Natural killer cell (primary cell): ENCODE measurements at places on chromosomes 2 and 18. TPM values are rescaled to one million over a fixed set of nuclear protein-coding genes. Genes with fewer than 3 reads are reported as not detected.

DNA sequence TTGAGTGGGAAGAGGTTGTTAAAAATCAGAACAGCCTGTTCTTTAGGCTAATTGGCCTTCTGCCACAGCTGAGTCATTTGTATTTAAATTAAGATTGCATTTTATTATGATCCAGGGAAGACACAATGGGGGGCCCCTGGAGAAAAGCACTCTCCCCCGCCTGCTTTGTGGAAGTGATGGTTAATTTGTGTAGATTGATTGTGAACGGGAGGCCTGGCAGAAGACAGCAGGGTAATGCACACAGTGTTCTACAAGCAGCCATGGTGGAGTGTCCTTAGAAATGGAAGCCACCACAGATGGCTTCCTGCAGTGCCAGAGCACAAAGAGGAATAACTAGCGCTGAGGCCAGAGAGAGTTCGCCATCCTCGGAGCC is 19.6 kb downstream of the RAMP1 start:
- peaks cover under 1% of the 10 kb centered on the region for H3K4me1 ChIP-seq
- no peak overlapping the region for H3K27ac ChIP-seq
- H3K4me3 ChIP-seq: no peak overlapping the region
- no peaks in the 10 kb centered on the region for H3K27me3 ChIP-seq
- no peaks in the 10 kb centered on the region for H3K36me3 ChIP-seq

GRCh38 chr2:57880967-57881366 is 165.6 kb upstream of the VRK2 start:
- H3K4me1 ChIP-seq: no peaks in the 10 kb centered on the region
- H3K27ac ChIP-seq: no peak overlapping the region
- no peak for DNase-seq
- H3K4me3 ChIP-seq: no peak overlapping the region
- no peaks in the 10 kb centered on the region for H3K27me3 ChIP-seq

DNA sequence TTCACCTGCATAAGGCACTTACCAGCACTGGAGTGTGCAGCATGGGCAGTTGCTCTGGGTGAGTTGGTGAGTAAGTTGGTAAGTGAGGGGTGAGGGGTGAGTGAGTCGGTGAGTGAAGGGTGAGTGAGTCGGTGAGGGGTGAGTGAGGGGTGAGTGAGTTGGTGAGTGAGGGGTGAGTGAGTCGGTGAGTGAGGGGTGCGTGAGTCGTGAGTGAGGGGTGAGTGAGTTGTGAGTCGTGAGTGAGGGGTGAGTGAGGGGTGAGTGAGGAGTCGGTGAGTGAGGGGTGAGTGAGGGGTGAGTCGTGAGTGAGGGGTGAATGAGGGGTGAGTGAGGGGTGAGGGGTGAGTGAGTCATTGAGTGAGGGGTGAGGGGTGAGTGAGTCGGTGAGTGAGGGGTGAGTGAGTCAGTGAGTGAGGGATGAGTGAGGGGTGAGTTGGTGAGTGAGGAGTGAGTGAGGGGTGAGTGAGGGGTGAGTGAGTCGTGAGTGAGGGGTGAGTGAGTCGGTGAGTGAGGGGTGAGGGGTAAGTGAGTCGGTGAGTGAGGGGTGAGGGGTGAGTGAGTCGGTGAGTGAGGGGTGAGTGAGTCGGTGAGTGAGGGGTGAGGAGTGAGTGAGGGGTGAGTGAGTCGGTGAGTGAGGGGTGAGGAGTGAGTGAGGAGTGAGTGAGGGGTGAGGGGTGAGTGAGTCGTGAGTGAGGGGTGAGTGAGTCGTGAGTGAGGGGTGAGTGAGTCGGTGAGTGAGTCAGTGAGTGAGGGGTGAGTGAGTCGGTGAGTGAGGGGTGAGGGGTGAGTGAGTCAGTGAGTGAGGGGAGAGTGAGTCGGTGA is 17.1 kb downstream of the THAP4 start:
- H3K4me1 ChIP-seq: peaks cover 13% of the 10 kb centered on the region
- H3K27me3 ChIP-seq: no peaks in the 10 kb centered on the region

- H3K27ac ChIP-seq: no peak overlapping the region
- H3K4me3 ChIP-seq: no peak overlapping the region
- no peak for DNase-seq
- no peaks in the 10 kb centered on the region for H3K36me3 ChIP-seq
- H3K4me1 ChIP-seq: no peaks in the 10 kb centered on the region
Measured at GRCh38 chr2:21261591-21261990, 137.8 kb downstream of the TDRD15 start.

DNA sequence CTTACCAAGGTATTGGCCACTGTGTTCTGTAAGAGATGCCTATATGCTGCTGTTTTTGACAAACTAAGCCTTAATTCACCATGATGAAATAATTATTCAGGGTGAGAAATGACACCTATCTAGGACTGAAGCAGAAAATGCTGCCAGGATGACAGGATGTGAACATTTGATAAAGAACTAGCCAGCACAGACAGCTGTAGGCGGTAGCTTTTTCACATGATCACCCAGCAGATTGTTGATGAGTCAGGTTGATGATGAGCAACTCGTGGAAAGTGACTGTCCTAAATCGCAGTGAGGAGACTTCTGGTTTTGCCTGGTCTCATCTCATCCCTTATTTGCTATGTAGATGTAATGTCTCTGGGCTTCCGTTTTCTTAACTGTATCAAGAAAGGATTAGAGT is 144.1 kb downstream of the PRPF40A start:
- no peaks in the 10 kb centered on the region for H3K36me3 ChIP-seq
- DNase-seq: peak; percentile 5
- H3K4me1 ChIP-seq: peaks cover 4% of the 10 kb centered on the region
- no peak overlapping the region for H3K4me3 ChIP-seq
- no peaks in the 10 kb centered on the region for H3K27me3 ChIP-seq

- no peaks in the 10 kb centered on the region for H3K36me3 ChIP-seq
- no peaks in the 10 kb centered on the region for H3K27me3 ChIP-seq
- peak; percentile 61 for DNase-seq
- no peaks in the 10 kb centered on the region for H3K4me1 ChIP-seq
- H3K4me3 ChIP-seq: no peak overlapping the region
Measured at GRCh38 chr2:204871231-204871953, 326.1 kb downstream of the PARD3B start.

- H3K27me3 ChIP-seq: no peaks in the 10 kb centered on the region
- peaks cover 5% of the 10 kb centered on the region for H3K4me1 ChIP-seq
- H3K36me3 ChIP-seq: no peaks in the 10 kb centered on the region
- H3K4me3 ChIP-seq: no peak overlapping the region
Measured at GRCh38 chr2:43018179-43019024, 208.0 kb downstream of the ZFP36L2 start.

Gene SGPP2
- 0.30 TPM for total RNA-seq

Gene TLK1
- 101 TPM for total RNA-seq

Gene DUSP2
- 432 TPM for total RNA-seq

Gene UGT1A8
- total RNA-seq: not detected

Gene PRKCE
- 42.1 TPM for total RNA-seq

Gene ICA1L
- 10.4 TPM for total RNA-seq
